Renal cortex interstitium (tissue), 15 donors: ENCODE measurements at places on chromosomes 5 and 9. TPM values are rescaled to one million over a fixed set of nuclear protein-coding genes. Genes with fewer than 3 reads are reported as not detected.

DNA sequence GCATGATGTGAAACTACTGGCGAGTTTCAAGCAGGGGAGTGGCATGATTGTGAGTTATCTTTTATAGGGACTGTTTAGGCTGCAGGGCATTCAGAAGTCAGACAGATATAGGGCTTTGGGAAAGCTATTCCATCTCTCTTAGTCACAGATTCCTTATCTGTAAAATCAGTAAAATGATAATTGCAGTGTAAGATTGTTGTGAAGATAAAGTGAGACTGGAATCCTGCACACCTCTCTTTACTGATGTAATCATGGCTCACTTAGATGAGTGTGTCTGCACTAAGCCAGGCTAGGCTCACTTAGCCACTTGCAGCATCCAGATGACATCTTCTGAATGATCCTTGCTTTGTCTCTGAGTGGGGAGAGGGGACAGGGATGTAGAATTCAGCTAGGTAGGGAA is 81.8 kb upstream of the MAMDC2 start:
- no peak for DNase-seq

DNA sequence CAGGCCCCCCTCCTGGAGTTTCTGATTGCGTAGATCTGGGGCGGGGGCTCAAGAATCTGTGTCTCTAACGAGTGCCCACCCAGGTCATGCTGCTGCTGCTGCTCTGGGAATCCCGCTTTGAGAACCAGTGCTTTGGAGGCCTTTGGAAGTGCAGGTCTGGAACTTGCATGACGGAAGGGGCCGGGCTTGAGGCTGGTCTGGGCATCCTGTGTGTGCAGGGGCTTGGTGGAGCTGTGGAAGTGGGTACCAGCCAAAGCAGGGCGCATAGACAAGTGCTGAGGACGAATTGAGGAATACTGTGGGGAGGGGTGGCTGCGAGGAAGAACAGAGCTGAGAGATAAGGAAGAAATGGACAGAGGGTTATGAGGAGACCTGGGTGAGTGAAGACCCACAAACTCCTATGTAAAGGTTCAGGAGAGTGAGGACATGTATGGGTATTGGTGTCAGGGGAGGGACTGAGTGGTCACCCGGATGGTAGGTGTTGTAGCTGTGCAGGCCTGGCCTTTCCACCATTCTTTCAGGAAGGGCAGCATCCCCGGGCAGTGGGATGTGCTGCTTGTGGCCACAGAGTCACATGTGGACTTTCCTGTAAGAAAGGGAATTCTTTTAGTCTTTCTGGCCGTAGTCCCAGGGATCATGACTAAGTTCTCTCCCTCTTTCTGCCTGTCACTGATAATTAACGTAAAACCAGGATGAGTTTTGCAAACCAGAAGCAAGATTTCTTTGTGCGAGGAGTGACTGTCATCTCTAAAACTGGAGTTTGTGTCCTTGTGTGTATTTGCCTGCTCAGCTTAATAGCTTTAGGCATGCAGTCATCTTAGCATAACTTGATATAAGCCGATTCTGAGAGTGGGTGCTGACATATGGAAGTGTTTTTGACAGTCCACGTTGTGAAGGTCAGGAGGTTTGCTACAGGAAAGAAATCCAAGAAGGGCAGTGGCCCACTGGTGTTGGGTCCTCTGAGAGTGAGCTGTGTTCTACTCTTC is 43.3 kb upstream of the TJP2 start:
- no peak for DNase-seq

GRCh38 chr9:77455312-77455927 is 192.7 kb downstream of the GNA14 start:
- no peak for DNase-seq

DNA sequence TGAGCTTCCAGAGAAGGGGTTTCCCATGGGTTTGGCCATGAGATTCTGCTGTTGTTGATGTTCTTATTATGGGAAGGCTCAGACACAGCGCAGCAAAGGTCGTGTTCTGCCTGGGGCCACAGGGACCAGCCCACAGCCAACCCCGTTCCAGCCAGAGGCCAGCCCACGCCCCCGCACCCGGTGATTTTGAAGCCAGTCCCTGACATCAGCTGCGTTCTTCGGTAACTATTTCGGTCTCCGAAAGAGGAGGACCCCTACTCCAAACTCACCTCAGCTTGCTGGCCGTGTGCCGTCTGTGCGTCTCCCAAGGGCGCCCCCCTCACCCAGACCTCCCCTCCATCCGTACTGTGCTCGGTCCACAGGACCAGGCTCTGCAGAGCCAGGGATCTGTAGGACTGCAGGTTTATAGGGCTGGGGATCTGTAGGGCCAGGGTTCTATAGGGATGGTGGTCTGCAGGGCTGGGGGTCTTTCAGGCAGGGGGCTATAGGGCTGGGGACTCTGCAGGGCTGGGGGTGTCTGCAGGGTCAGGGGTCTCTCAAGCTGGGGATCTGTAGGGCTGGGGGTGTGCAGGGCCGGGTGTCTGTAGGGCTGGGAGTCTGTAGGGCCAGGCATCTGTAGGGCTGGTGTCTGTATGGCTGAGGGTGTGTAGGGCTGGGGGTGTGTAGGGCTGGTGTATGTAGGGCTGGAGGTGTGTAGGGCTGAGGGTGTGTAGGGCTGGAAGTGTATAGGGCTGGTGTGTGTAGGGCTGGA is 11.8 kb downstream of the COL5A1 start:
- no peak for DNase-seq

- no peak for DNase-seq
These were observed 3.7 kb downstream of the GALNT12 start for GRCh38 chr9:98811051-98811650.

- no peak for DNase-seq
These were observed 177.1 kb upstream of the SPRY4 start for GRCh38 chr5:142501890-142502289.

DNA sequence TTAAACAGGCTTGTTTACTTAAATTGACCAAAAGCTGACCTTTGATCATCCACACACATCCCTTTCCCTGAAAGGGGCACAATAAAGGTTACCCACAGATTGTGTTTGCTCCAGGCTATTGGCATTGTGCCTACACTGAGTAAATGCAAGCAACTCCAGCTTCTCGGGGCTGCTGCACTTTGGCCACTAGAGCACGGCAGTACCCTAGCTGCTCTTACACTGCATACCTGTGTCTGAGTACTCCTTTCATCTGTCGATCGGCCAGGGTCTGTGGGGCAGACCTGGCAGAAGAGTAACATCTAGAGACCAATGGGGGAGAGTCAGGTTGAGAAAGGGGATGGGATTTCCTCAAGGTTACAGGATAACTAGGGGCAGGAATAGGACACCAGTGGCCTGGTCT is 281.9 kb upstream of the NMUR2 start:
- no peak for DNase-seq

- no peak for DNase-seq
These were observed 28.6 kb upstream of the FBXW11 start for GRCh38 chr5:172035049-172035448.

GRCh38 chr5:41402845-41403244 is 107.6 kb downstream of the PLCXD3 start:
- no peak for DNase-seq

DNA sequence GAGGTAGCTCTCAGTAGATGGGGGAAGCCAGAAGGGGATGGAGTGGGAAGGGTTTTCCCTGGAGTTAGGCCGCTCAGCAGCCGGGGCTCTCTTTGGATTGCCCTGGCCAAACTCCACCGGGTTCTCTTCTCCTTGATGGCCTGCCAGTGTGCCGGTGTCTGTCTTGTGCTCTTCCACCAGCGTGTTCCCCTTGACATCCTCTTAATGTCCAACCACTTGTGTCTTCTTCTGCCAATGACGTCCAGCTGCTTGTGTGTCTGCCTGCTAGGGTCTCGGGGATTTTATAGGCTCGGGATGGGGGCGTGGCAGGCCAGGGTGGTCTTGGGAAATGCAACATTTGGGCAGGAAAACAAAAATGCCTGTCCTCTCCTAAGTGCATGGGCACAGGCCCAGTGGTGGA is 313.1 kb upstream of the PUM3 start:
- no peak for DNase-seq

- DNase-seq, result no peak
These were observed 127.9 kb upstream of the TARS1 start for GRCh38 chr5:33312571-33313549.

- DNase-seq, result no peak
These were observed 721.2 kb upstream of the COX7C start for GRCh38 chr5:85896514-85896913.

Gene NR5A1
- polyA plus RNA-seq, result 0.11 TPM
